ENCODE measurements at places on chromosomes 3 and 15.

GRCh38 chr3:17747890-17748247 is 5.4 kb upstream of the TBC1D5 start:
- DNase-seq = no peak

DNA sequence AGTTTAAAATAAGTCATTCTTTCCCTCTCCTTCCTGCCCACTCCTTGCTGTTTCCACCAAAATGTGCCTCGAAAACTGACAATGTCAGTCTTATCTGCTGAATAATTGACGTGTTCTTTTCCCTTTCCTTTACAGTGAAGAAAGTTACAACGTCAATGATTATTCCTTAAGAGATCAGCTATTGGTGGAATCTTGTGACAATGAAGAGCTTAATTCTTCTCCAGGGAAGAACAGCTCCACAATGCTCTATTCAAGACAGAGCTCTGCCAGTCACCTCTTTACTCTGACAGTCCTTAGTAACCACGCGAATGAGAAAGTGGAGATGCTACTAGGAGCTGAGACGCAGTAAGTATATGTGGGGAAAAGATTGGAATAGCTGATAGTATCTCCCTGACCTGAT is 84.1 kb downstream of the DHX36 start:
- no peak for DNase-seq

- no peak for DNase-seq
Observed at GRCh38 chr3:177449360-177450006, 252.2 kb upstream of the TBL1XR1 start.

- DNase-seq = no peak
Observed at GRCh38 chr15:45831787-45832186, 197.0 kb downstream of the SQOR start.

GRCh38 chr3:49175530-49175929 is 4.1 kb downstream of the KLHDC8B start:
- no peak for DNase-seq

- DNase-seq = no peak
Observed at GRCh38 chr15:69608661-69609060, 156.0 kb downstream of the RPLP1 start.

GRCh38 chr3:7204848-7205156 is 343.9 kb downstream of the GRM7 start:
- no peak for DNase-seq

GRCh38 chr3:171847133-171847532 is 4.0 kb downstream of the TMEM212 start:
- no peak for DNase-seq

- DNase-seq = no peak
Observed at GRCh38 chr3:81788044-81788443, 26.6 kb upstream of the GBE1 start.

GRCh38 chr3:189360291-189360690 is 188.5 kb downstream of the TPRG1 start:
- DNase-seq = no peak

DNA sequence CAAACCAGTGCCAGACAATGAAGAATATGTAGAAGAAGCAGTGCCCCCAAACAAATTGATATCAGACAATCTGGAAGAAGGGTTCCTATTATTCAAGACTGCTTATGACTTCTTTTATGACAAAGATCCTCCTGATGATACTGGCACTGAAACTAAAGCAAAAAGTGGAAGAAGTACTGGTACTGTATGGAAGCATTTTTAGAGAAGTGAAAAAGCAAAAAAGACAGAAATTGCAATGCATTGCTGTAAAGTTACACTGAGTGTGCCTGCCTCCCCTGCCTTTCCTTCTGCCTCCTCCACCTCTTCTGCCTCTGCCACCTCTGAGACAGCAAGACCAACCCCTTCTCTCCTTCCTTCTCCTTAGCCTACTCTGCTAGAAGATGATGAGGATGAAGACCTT is 167.6 kb downstream of the PLCL2 start:
- no peak for DNase-seq

GRCh38 chr3:180414157-180414556 is 187.8 kb upstream of the TTC14 start:
- DNase-seq = no peak

DNA sequence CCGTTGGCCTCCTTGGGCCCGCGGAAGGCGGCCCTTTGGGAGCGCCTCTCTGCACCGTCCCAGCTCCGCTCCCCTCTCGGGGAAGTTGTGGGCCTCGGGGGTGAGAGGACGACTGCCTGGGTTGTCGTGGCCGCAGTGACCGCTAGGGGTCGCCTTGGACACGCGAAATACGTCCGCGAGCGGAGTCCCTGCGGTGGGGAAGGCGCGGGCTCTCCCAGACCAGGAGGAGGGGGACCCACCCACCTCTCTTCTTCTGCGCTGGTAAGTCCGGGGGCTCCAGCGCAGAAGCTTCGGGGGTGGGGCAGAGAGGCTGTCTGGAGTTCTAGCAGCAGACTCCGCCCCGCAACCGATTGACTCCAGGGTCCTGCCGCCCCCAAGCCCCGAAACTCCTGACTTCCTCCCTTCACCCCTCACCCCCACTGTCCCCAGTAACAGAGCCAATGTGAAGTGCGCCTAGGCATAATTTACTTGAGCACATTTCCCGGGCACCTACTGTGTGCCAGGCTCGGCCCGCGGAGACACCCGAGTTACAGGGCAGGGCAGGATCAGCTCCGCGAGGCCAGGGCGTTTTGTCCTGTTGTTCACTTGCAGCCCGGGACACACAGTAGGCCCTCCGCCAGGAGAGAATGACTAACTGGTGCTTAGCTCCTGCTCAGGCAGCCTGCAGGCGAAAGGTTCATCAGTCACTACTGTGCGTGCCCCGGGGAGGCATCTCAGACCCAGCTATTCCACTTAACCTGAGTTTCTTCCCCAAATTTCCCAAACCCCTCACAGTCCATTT is 32.8 kb downstream of the DNASE1L3 start:
- DNase-seq = peak; percentile 89

GRCh38 chr15:48868023-48868422 is 9.9 kb upstream of the EID1 start:
- DNase-seq = no peak

DNA sequence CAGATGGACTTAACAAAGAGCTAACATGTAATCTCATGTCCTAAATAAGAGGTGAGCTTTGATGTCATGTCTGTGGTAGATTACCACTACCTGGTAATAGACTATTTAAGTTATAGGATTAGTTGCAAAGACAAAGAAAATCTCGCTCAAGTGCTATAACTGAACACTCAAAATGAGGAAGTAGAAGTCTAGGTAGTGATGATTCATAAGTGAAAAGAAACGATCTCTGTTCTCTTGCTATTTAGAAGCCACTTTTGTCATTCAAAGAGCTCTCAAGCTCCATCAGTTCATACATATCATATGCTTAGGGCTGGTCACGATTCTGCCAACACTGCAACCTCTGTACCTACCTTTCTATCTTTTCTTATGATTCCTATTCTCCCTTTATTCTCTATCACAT is 110.9 kb downstream of the EDEM1 start:
- DNase-seq = no peak

DNA sequence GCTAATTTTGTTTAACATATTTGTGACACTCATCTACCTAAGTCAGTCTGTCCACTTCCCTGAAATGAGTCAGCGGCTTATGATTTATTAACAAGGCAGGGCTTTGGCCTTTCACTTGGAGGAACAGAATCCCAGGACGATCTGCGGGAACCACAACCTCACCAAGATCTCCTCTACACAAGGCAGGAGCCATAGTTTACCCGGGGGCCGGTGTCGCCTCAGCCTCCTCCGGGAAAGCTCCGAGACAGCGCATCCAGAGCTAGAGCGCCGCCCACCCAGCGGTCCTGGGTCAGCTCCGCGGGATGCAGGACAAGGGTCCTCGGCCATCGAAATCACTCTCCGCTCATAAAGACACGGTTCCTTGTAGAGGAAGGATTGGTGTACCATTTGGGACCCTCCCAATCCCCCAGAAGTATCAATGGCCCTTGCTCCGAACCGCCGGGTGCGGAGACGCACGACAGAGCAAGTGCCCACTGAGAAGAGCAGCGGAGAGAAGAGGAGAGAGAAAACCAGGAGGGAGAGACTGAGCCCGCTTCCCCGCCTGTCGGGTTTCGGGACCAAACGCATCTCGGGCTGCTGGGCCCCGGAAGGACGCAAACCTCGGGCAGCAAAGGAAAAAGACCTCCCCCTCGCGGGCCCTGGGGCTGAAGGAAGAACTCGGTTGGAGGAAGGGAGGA is 13.1 kb upstream of the ALCAM start:
- DNase-seq = no peak

- DNase-seq = no peak
Observed at GRCh38 chr3:96022676-96023075, 791.7 kb upstream of the EPHA6 start.

DNA sequence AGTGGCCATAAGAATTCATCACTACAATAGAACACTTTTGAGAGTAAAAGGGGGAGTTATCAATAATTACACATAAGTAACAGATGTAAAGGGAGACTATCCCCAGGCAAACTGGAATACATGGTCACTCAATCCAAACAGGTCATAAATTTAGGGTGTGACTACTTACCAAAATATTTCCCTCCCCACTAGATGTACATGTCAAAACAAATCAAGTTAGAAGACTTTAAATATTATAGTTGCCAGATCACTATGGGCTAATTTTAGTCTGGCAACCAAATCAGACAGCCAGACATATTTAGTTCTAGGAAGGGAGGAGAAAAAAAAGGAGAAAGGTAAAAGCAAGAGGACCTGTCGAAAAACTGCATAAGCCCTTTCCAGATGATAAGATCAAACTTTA is 23.1 kb downstream of the SLC24A5 start:
- DNase-seq = no peak

- no peak for DNase-seq
Observed at GRCh38 chr3:94548581-94549316, 485.9 kb downstream of the NSUN3 start.

- DNase-seq = no peak
Observed at GRCh38 chr15:91870876-91871537, 17.5 kb downstream of the SLCO3A1 start.

DNA sequence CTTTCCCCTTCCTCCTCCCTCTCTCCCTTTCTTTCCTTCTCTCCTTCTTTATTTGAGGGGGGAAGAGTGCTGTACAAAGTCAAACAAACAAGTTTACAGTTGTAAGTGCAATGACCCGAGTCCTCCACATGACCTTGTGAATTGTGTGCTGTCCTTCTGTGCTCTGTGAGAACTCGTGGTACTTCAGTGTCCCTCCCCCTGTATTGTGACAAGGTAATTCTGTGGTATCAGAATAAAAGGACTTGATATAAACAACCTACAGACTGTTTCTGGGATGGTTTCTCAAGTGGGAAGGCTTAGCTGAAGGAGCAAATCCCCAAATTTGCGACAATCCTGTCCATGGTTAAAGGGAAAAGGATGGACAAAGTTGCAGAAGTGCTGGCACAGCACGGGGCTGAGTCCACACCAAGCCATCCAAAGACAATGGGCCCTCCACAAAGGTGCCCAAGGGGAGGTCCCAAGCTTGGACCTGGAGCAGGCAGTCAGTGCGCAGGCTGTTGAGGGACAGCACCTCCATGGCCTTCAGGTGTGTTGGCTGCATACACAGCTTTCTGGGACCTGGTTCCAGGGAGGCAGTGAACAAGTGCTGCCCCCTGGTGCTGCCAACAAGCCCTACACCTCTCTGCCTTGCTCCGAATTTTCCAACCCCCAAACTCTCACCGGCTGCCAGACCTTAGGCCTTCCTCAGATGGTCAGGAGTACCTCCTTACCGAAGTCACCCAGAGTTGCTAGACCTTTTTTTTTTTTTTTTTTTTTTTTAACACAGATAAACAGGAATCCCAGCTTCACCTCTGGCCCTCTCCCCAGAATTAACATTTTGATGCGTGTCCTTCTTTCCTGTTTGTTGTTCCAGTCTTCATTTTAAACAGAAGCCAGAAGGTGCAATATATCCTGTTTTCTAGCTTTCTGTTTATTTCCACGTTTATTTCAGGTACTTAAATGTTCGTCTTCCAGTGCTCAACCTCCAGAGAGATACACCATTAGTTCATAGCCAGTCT is 2.6 kb upstream of the APEH start:
- no peak for DNase-seq

DNA sequence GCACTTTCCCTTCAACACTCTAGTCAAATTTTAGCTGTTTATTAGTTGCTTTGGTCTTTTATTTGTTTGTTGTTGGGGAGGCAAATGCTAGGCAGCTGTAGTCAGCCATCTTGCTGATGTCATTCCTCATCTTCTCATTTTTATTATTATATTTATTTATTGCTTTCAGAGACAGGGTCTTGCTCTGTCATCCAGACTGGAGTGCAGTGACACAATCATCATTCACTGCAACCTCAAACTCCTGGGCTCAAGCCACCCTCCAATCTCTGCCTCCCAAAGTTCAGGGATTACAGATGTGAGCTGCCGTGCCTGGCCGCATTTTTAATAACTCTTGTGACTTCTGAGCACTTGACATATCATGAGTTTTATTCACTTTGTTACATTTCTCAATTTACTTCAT is 441.4 kb downstream of the DIPK2A start:
- no peak for DNase-seq

GRCh38 chr3:135216659-135217058 is 421.6 kb downstream of the EPHB1 start:
- DNase-seq = no peak

DNA sequence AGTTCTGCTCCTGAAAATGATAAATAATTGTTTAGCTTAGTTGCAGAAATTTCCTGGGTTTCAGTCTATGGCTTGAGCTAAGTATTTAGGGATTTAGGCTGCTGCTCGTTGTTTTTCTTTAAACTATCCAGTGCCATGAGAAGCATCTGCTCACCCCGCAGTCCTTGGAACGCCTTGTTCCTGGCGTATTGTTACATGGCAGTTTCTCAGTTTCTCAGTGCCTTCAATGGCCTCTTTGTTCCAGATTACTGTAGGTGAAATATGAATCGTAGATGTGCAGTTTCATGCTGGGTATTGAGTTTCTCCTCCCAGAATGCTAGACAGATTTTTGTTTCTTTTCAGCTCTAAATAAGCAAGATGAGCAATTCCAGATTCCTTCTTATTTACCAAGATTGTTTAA is 269.5 kb upstream of the GBE1 start:
- no peak for DNase-seq

DNA sequence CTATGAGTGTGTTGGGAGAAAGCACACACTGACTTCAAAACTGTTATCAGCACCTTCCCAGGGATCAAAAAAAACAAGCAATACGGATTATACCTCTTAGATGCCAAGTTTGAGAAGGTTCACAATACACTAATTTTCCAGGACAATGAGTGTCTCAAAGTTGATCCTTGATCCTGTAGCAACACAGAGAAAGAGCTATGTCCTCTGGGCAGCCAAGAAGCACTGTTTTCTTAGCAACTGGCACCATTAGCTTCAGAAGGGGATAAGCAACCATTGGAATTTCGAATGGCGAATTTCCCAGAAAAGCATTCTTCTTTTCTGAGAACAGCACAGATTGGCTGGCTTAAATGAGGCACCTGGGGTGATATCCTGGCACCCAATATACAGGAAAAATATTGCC is 270.3 kb upstream of the RORA start:
- no peak for DNase-seq

- no peak for DNase-seq
Observed at GRCh38 chr15:41927536-41927935, 33.7 kb upstream of the SPTBN5 start.

- DNase-seq = no peak
Observed at GRCh38 chr15:40436116-40436891, 4.4 kb upstream of the BAHD1 start.
